ENCODE measurements at places on chromosomes 16 and 17.

GRCh38 chr16:88805340-88805715 lies 1.7 kb downstream of the CDT1 start:
- no peak for DNase-seq

DNA sequence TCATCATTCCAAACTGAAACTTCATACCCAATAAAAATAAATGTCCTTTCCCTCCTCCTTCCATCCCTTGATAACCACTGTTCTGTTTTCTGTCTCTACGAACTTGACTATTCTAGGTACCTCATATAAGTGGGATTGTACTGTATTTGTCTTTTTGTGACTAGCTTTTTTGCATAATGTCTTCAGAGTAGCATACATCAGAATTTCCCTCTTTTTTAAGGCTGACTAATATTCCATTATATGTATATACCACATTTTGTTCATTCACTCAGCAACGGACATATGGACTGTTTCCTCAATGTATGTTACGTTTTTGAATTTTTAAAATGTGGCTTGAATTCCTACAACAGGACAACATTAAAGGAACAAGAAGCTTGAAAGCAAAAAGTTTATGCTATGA lies 1.5 kb upstream of the NUFIP2 start:
- no peak for DNase-seq

DNA sequence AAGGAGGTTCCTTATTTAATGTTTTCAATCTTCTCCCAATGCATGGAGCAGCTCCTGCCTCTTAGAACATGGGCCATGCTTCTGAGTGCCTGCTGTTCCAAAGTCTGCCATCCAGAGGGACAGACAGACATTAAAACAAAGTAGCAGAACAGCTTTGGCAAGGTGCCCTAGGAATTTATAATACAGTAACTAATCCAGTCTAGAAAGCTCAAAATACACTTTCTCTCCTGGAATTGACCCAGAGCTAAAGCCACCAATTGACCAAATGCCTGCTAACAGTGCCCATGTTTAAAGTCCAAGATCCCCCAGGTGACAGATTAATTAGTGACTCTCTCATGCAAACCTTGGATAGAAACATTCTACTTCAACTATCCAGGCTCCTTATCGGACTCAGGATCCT lies 11.1 kb upstream of the CHRNE start:
- DNase-seq: no peak

- no peak for DNase-seq
Measured at GRCh38 chr17:13636951-13637350, 35.2 kb upstream of the HS3ST3A1 start.

GRCh38 chr17:4945176-4945943 lies 3.0 kb downstream of the PFN1 start:
- DNase-seq: peak; percentile 77

DNA sequence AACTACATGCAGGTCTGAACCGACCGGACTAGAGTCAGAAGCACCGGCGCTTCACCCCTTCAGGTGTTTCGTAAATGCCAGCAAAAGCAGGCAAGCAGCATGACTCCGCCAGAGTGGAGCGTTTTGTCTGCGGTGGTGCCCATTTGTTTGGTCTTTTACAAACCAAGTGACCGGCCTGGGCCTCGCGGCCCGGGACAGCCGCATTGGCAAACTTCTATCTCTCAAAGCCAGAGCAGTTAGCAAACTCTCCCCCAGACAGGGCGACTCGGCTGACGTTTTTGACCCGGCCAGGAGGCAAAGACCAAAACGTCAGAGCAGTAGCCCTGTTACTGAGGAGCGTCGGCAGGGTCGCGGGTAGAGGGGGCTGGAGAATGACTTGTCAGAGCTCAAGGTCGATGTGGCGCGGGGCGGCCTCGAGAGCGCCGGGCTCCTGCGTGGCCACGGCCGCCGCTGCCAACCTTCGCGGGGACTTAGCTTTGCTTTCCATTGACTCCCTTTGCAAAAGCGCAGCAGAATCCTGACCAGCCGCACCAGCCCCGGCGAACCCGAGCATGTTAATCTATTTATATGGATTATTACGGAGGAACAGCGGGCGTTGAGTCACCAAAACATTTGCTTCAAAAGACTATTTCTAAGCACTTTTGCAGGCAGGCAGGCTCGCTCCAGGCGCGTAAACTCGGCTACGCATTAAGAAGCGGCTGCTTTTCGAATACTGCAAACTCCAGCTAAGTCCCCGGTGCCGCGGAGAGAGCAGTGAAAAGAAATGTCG lies 763 bp upstream of the SOX9 start:
- no peak for DNase-seq

DNA sequence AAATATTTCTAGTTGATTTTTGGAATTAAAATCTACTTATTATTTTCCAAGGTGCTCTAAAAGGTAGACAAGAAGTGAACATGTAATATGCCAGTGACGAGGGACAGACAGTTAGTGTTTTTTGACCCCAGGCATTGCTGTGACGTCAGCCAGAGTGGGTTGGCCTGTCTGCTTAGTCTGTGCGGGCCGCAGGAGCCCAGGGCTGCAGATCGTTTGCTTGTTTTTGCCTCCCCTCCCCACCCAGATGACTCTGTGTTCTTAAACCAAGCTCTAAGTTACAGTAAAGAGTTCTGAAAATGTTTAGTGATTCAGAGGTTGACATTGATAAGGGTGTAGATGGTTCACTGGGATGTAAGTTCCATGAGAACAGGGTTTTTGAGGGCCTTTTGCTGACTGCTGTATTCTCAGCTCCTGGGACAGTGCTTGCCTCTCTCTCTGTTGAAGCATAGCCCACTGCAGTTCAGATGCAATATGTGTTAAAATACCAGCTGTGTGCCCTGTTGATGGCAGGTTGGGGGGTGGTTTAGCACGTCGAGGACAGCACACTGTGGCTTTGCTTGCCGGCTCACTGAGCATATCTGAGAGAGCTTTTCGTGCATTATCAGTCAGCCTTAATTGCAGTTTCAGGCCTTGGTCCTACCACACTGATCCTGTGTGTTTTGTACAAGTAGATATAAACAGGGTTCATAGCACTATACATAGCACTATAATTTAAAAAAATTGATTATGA lies 64.8 kb downstream of the SEC14L1 start:
- no peak for DNase-seq

DNA sequence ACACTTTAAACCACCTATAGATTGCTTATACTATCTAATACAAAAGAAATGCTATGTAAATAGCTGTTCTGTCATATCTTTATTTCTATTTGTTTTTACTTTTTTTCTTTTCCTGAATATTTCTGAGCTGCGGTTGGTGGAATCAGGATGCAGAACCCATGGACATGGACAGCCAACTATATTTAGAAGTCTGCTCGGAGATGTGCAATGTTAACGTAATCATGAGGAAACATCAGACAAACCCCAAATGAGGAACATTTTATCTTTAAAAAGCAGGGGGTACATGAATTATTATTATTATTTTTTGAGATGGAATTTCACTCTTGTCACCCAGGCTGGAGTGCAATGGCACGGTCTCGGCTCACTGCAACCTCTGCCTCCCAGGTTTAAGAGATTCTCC lies 31.4 kb upstream of the GHDC start:
- DNase-seq: no peak

DNA sequence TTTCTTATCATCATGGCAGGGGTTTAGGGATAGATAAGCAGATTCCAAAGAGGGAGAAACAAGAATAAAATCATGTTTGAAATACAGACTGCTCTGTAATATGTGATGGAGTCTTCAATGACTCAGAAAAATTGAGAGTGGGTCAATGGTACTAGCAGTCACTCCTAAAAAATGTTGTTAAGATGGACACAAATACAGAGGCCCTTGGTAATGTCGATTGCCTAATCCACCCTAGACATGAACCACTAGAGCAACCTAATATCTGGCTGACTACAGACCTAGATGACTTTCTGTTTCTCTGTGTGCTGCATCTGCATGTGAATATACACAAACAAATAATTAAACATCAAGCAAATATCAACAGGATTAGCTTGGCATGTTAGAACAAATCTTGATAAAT lies 135.8 kb downstream of the CDH8 start:
- no peak for DNase-seq

DNA sequence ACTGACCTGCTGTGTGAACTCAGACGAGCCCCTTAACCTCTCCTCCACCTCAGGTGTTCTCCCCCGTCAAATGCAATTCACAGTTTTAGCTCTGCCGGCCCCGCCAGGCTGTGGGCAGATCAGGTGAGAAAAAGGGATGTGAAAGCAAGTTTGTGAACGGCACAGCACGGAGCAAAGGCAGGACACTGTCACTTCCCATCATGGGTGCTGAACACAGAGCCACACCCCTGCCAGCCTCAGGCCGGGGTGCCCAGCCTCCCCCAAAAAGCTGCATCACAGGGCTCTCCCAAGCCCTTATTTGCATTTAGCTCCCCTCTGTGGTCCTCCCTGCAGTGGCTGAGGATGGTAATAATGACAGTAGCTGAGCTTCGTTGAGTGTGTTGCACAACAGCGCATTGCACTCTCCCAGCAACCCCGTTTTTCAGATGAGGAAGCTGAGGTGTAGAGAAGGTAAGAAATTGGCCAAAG lies 88.8 kb upstream of the TNRC6C start:
- no peak for DNase-seq

DNA sequence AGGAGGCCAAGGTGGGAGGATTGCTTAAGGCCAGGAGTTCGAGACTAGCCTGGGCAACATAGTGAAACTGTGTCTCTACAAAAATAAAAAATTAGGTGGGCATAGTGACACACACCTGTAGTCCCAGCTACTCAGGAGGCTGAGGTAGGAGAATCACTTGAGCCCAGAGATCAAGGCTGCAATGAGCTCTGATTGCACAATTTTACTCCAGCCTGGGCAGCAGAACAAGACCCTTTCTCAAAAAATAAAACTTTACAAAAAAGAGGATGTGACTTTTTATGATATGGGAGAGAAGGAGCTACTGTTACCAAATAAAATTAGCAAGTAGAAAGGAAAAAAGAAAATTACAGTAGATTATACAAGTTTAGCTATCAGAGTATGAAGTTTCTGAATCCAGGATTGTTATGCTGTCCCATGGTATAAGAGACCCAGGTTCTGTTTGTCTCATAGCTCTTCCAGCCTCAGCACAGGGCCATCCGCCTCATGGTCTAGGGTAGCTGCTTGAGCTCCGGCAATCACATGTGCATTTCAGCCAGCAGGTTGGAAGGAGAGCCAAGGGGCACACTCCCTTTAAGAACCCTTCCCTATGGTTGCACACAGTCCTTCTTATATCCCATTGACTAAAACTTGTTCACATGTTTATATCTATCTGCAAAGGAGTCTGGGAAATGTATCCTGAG lies 13.5 kb downstream of the EEF2K start:
- no peak for DNase-seq

DNA sequence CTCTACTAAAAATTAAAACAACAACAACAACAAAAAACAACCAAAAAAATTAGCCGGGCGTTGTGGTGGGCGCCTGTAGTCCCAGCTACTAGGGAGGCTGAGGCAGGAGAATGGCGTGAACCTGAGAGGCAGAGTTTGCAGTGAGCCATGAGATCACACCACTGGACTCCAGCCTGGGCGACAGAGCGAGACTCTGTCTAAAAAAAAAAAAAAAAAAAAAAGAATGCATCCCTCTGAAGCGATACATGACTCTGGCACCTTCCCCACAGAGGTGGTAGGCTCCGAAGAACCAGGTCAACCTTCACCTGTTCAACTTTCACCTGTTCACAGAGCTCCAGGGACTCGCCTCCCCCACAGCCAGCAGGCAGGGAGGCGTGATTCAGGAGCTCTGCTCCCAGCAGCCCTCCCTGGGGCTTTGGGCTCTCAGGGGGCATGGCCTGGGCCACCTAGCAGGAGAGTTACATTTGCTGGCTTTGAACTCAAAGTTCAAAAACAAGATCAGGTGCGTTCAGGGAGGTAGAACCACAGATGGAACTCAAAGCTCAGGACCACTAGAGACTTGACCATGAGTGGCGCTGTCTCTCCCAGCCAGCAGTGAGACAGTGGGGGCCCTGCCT lies 5.6 kb downstream of the VAC14 start:
- DNase-seq: no peak

DNA sequence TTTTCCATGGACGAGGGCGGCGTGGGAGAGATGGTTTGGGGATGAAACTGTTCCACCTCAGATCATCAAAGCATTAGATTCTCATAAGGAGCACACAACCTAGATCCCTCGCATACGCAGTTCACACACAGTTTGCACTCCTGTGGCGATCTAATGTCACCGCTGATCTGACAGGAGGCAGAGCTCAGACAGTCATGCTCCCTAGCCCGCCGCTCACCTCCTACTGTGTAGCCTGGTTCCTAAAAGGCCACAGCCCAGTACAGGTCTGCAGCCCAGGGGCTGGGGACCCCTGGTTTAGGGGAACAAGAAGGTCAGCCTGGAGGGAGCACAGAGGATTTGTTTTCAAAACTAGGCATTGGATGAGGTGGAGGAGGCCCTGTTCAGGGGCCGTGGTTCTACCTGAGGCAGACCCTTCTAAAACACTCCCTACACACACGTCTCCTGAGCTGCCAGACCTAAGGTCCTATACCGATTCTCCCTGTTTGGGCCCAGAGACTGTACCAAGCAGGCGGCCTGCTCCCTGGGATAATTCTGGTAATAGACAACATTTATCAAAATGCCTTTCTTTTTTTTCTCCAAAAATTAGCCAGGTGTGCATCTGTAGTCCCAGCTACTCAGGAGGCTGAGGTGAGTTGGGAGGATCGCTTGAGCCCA lies 38.6 kb downstream of the AXIN2 start:
- DNase-seq: no peak

- no peak for DNase-seq
Measured at GRCh38 chr17:81700353-81701287, 2.5 kb upstream of the MRPL12 start.

DNA sequence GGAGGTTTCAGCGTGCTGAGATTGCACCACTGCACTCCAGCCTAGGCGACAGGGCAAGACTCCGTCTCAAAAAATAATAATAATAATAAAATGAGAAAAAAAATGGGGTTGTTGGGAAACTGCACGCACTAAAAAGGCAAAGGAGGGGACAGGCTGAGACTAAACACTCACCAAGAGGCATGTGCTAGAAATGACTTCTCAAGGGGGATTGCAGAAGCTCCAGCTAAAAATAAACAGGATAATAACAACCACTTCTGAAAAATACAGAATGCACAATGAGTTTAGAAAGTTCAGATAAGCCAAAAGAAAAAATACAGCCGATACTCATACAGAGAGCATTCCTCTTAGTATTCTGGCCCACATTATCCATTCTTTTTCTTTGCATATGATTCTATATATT lies 15.1 kb upstream of the TIMP2 start:
- no peak for DNase-seq

GRCh38 chr17:61966191-61966590 lies 38.4 kb upstream of the INTS2 start:
- no peak for DNase-seq

DNA sequence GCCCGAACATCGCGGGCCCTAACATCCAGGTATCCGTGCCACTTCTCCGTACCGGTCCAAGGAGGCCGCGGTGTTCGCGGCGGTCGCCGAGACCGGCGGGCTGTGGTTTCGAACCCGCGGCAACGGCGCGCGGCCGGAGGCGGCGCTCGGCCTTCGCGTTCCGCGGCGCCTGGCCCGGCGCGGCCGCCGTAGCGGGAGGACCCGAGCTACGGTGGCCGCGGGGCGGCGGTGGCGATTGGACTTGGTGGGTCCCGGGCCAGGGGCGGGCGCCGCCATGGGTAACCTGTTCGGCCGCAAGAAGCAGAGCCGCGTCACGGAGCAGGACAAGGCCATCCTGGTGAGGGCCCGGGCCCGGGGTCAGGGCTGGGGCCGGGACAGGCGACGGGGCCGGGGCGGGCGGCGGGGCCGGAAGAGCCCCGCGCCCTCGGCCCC lies at the start of gene CHMP6:
Gene CHMP6 (plus strand): TSS at position 197 of the 432 bp plus-strand sequence. CDS start 78 bp downstream, at position 275.
- peak; percentile 31 for DNase-seq

GRCh38 chr16:71552698-71553503 lies 24.0 kb downstream of the TAT start:
- DNase-seq: no peak
